Stimulated activated CD8-positive, alpha-beta memory T cell treated with anti-CD3 and anti-CD28 coated beads, Interleukin-2, amount 100 ng/mL, for 1 hour (primary cell): ENCODE measurements at places on chromosomes 12 and 14.

DNA sequence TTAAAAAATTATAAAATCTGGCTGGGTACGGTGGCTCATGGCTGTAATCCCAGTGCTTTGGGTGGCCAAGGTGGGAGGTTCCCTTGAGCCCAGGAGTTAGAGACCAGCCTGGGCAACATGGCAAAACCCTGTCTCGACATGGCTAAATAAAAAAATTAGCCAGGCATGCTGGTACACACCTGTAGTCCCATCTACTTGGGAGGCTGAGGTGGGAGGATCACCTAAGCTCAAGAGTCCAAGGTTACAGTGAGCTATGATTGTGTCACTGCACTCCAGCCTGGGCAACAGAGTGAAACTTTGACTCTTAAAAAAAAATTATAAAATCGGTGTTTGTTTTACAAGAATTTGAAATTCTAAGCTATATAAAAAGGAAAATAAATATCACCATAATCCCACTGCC, 141.8 kb downstream of the SLC38A6 start:
- DNase-seq = no peak

DNA sequence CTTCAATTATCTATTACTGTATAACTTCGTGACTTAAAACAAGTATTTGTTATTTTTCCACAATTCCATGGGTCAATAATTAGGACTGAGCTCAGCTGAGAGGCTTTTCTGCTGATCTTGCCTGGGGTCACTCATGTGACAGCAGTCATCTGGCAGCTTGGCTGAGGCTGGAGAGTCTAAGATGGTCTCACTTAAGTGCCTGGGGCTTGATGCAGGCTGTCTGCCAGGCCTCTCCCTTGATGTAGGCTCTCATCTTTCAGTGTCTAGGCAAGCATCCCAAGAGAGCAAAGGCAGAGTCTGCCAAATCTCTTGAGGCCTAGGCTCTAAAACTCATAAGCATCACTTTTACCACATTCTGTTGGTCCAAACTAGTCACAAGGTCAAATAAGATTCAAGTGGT, 93.2 kb downstream of the NKX2-1 start:
- no peak for DNase-seq

GRCh38 chr12:52535574-52535973, 15.4 kb upstream of the KRT5 start:
- no peak for DNase-seq

GRCh38 chr12:79687711-79688260, 3.0 kb downstream of the PAWR start:
- no peak for DNase-seq

DNA sequence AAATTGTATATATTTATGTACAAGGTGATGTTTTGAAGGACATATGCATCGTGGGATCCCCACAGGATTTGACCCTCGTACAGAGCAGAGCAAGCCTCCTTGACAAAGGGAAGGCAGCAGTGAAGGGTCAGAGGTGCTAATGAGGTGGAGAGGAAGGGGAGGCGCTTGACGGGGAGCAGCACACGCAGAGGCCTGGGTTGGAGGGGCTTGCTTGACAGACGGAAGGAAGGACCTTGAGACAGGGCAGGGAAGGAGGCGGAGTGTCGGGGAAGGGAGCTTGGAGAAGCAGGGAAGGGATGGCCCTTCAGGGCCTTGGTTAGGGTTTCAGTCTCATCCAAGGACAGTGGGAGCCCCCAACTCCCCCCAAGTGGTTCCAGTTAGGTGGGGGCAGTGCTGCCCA, 52.6 kb downstream of the ZNF664 start:
- DNase-seq = no peak

GRCh38 chr14:45698462-45699134, 445.6 kb upstream of the MIS18BP1 start:
- no peak for DNase-seq

DNA sequence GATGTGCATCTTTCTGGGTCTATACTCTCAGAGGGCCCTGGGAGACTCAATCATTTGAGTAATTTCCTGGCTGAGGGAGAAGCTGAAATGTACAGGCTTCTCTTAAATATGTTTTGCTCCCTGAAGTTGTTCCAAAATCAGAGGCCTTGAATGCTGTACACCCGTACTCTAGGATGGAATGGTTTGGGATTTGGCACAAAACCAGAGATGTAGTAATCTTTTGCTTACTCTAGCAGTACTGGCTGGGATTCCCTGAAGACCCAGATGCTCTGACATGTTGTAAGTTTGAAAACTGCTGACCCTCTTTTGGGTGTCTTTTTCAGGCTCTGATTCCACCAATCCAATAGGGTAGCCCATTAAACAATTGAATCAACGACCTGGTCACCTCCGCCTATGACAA, 10.4 kb downstream of the ACACB start:
- no peak for DNase-seq

DNA sequence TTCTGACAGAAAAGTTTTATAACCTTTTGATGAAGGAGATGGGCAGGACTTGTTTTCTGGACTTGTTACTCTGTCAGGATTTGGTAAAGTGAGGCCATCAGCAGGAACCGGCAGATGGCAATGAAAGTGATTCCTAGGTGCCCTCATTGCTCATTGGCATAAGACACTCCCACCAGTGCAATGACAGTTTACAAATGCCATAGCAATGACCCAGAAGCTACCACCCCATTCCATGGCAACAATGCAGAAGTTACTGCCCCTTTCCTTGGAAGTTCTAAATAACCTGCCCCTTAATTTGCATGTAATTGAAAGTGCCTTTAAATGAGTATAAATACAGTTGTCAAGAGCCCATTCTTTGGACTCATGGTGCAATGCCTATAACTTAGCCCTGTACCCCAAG, 222.6 kb downstream of the CEP128 start:
- DNase-seq = no peak

GRCh38 chr12:42017051-42017450, 127.6 kb downstream of the GXYLT1 start:
- no peak for DNase-seq

DNA sequence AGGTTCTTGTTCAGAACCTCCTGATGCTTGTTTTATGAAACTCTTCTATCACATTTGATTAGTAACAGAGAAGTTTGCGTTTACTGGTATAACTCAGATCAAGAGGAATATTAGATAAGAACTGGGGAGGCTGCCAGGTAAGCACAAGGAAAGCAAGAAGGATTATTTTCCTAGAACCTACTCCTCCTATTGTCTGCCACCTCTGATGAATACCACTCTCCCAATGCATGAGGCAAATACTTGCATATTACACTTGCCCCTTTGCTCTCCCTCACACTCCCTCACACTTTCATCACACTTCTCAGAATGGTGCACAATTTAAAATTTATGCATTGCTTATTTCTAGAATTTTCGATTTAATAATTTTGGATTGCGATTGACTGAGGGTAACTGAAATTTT, 43.6 kb downstream of the LIN7A start:
- DNase-seq = no peak

DNA sequence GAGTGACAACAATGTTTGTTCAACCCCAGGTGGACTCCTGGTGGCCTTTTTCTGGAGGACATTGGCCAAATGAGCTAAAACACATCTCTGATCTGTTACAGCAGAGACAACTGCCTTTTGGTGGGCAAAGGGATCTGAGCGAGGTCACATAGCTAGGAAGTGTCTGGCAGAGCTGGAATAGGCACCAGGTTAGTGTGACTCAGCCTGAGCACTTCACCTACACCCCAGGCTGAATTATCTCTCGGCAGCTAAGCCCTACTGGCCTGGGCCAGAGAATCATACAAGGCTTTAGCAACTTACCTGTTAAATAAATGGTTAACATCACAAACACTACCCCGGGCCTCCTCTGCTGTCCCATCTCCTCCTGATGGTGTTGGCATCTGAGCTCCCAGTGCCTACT, 50.2 kb upstream of the HSPB8 start:
- no peak for DNase-seq

DNA sequence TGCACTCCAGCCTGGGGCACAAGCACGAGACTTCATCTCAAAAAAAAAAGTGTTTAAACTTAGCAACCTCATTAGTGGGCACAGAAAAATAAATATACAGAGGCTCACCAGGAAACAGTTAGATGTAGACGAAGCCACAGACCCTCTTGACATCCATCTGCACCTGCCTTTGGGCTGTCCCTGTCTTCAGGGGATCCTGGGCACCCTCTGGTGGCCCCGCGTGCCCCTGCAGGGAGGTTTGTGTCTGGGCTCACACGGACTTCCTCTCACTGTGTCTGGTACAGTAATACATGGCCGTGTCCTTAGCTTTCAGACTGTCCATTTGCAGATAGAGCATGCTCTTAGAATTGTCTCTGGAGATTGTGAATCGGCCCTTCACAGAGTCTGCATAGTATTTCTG, 916.5 kb downstream of the TMEM121 start:
- no peak for DNase-seq

DNA sequence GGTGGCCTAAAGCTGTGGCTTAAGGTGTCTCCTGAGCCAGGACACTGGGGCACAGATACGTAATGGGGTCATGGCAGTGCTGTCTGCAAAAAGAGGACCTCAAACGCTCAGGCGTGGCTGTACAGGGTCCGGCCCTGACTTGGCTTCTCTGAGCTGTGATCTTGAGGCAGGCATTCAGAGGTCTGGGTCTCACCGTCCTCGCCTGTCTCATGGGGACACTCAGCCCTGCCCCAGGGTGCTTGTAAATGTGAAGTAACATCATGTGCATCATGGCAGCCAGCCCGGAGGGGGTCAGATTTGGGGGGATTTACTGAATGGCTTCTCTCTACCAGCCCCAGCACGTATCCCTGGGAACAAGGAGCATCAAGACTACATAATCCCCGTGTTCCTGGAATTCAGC, 28.8 kb downstream of the DIO3 start:
- DNase-seq = no peak

GRCh38 chr12:113291586-113291985, 43.3 kb downstream of the SLC8B1 start:
- no peak for DNase-seq

DNA sequence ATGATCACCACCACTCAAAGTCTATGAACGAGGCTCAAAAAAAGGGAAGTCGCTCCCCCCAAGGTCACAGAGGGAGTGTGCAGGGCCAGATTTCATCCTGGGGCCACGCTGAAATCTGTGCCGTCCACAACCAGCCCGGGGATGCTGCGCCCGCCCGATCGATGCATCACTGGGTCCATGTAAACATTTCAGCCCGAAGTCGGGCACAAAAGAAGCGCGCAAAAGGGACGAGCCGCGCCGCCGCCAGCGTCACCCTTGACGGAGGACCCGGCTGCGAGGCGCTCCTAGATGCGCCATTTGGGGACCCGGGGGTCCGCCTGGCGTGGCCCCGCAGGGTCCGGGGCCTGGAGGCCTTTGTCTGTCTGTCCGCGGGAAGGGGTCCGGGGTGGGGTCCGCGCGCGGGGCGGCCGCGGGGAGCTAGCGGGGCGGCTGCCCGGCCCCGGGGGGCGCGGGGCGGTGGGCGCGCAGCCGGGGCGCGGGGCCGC, 503 bp downstream of the FBXO21 start:
- DNase-seq = no peak

DNA sequence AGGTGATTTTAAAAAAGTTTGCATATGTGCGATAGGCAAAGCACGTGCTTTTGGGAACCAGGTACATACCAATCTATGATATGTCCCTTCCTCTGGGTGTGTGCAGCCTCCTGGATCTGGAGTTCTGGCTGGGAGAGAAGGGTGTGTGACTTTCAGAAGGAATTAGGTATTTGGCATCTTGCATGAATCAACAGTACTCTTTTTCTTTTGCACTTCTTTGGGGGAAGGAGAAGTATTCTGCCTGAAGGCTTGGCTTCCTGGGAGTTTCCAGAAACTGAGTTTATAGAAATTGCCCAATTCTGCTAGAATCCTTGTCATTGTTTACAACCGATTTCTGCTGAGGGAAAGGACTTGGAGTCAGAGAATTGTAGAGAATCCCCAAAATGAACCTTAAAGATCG, 2.9 kb upstream of the CLMN start:
- no peak for DNase-seq

- no peak for DNase-seq
Observed at GRCh38 chr14:31057035-31057434, 30.9 kb upstream of the STRN3 start.

DNA sequence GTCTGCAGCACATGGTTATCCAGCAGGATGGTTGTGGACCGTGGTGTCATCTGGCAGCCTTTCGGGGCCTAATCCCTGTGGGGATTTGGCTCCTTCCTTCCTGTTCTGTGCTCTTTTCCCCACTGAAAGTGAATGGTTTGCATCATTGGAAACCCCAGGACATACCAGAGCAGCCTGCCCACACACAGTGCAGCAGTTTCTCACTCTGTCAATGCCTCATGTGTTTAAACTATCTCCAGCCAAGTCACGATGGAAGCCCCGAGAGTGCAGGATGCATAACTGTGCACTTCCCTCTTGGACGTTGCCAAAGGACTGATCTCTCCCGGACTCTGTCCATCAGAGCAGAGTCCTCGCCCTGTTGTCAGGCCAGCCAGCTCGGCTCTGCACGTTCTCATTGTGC, 29.0 kb upstream of the AMN start:
- no peak for DNase-seq

- no peak for DNase-seq
Observed at GRCh38 chr12:6207259-6207925, 7.2 kb downstream of the CD9 start.

- no peak for DNase-seq
Observed at GRCh38 chr14:103341250-103342129, 7.5 kb downstream of the EIF5 start.

- DNase-seq = no peak
Observed at GRCh38 chr12:74899031-74899829, 310.4 kb downstream of the KCNC2 start.

- DNase-seq = no peak
Observed at GRCh38 chr12:59164991-59165718, 244.9 kb upstream of the LRIG3 start.

DNA sequence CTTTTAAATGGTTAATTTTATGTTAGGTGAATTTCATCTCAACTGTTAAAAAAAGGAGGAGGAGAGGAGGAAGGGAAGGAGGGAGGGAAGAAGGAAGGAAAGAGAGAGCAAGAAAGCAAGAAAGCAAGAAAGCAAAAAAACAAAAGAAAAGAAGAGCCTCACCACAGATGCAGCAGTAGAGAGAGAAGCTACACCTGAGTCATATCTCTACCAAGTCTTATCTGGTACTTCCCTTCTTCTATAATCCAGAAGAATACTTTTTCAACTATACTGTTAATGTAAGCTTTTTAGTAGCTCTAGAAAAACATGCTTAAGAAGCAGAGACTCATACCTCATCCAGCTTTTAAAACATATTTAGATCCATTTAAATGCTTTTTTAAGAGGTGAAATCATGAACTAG, 5.6 kb upstream of the IL26 start:
- DNase-seq = no peak

GRCh38 chr12:6773590-6774351, 1.5 kb downstream of the LAG3 start:
- DNase-seq = peak; percentile 27

DNA sequence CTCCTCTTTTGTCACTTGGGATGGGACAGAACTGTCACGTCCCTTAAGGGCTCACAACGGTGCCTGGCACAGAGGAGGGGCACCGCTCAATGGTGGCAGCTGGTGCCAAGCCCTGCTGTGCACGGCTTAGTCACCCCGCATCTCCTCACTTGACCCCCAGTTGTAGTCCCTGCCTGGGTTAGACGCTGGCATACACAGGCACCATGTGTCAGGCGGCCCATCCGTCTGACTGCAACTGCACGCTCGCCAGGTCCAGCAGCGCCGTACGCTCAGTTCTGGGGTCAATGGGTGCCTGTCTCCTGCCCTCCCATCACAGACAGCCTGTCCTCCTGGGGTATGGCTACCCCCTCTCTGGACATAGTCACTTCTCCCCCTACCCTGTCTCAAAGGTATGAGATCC, 1.6 kb upstream of the PACS2 start:
- no peak for DNase-seq

- DNase-seq = no peak
Observed at GRCh38 chr14:96584907-96585671, 82.9 kb downstream of the PAPOLA start.

GRCh38 chr14:74395094-74395493, 30.9 kb downstream of the SYNDIG1L start:
- DNase-seq = no peak

- DNase-seq = no peak
Observed at GRCh38 chr12:15712823-15713660, 76.1 kb downstream of the EPS8 start.
